Stimulated activated CD8-positive, alpha-beta memory T cell treated with anti-CD3 and anti-CD28 coated beads, Interleukin-2, amount 100 ng/mL, for 48 hours (primary cell): ENCODE measurements at places on chromosomes 6 and 20.

GRCh38 chr6:126072172-126072571 is 85.8 kb downstream of the TRMT11 start:
- DNase-seq = no peak

GRCh38 chr6:95543798-95544197 is 33.5 kb upstream of the MANEA start:
- DNase-seq = no peak

DNA sequence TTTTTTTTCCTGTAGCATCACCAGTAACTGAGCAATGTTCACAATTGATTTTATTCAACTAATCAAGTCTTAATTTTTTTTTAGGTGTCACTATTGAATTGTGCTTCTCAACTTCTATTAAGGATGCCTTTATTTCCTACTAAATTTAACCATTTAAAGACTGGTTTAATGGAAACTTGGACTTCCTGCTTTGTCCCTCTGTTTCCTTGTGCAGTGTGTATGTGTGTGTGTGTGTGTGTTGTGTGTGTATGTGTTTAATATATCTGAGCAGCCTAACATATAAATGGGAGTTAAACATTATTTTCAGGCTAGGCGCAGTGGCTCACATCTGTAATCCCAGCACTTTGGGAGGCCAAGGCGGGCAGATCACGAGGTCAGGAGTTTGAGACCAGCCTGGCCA is 1.8 kb downstream of the SERPINB6 start:
- DNase-seq = no peak

GRCh38 chr6:33081098-33081824 is 5.5 kb downstream of the HLA-DPB1 start:
- no peak for DNase-seq

- no peak for DNase-seq
Observed at GRCh38 chr6:2369606-2370005, 124.2 kb upstream of the GMDS start.

- peak; percentile 24 for DNase-seq
Observed at GRCh38 chr6:43770372-43771209, 580 bp downstream of the VEGFA start.

DNA sequence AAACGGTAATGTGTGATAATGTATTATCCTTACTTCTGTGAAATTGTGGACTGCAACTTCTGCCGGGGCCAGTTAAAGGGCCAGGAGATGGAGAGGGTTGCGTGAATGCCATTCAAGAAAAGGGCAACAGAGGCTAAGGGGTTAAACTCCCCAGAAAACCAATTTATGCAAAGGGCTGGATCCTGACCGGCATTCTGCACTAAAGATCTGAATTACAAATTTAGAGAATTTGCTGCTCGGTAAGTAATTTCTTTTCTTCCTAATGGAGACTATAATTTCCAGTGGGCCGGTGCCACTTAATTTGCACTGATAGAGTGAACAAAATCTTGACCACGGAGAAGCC is 130.1 kb downstream of the BCAS1 start:
- DNase-seq = no peak

DNA sequence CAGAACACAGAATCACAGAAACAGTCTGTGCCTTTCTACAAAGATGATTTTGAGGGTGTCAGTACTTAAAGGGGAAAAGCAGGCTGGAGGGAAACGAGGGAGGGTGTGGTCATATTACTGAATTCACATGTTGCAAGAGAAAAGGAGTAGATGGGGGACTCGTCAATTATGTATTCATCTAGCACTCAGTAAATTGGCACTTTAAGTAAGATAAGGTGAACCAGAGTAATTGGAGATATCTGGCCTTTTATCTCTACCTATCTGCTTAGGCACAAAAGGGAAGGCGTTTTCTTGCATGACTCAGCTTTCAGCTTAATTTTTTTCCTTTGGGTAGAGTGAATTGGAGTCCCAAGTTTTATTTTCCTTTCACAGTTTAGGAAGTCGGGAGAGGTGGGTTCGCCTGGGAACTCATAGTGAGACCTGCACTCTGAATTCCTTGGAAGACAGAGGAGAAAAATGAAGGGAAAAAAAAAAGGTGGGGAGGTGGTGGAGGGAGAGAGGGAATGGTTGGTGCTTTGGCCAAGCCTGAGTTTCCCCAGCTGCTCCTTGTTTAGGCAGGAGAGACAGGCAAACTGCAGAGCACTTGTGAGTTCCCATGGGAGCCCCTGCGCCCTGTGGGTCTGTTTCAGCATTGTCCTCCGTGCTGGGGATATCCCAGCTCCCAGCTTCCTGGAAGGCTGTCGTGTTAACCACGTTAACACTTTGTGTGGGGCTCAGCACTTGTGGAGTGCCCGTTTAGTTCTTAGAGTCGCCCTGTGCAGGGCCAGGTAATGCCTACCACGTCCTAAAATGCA is 19.7 kb upstream of the GTSF1L start:
- no peak for DNase-seq

DNA sequence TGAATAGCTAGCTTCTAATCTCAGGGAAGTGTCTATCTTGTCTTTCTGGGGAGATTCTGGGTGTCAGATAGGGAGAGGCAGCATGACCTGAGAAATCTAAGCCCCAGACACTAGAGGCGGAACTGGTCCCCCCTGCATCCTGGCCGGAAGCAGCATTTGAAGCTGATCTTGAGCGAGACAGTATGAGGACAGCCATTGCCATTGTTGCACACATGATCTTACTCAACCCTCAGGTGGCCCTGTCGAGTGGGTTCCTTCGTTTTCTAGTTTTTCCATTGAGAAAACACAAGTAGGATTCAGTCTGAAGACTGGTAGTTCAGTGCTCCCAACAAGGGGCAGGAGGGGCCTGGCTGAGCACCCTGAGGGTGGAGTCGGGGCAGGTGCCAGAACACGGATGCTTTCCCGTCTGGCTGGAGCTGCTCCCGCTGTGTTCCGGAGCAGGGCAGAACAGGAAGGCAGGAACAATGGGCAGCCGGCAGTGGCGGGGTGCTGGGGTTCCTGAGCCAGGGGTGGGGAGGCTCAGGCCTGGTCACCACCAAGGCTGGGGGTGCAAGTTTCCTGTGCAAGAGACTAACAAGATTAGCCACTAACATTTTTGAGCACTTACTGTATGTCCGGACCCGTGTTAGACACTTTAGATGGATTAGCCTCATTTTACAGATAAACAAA is 7.9 kb upstream of the SDCBP2 start:
- no peak for DNase-seq

GRCh38 chr20:24815931-24816330 is 133.1 kb upstream of the CST7 start:
- no peak for DNase-seq

DNA sequence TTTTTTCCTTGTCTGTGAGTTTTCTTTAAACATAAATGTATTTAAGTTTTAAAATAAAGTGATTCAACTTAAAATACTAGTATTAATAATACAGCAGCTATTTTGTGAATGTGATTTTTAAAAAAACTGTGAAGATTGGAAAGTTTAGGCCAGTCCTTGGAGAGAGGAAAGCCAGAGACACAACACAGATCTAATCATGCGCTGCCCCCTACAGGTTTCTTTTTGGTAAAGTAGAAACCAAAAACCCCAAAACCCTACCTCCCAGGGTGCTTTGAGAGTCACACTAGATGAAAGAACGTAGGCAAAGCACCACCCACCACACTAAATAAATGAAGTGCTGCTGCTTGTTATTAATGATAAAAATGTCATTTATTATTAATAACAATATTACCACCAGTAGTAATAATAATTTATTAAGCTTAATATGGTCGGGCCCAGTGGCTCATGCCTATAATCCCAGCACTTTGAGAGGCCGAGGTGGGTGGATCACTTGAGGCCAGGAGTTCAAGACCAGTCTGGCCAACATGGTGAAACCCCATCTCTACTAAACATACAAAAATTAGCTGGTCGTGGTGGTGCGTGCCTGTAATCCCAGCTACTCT is 33.7 kb downstream of the SLC9A8 start:
- DNase-seq = no peak

GRCh38 chr6:168045706-168046620 is 33.0 kb downstream of the FRMD1 start:
- no peak for DNase-seq

DNA sequence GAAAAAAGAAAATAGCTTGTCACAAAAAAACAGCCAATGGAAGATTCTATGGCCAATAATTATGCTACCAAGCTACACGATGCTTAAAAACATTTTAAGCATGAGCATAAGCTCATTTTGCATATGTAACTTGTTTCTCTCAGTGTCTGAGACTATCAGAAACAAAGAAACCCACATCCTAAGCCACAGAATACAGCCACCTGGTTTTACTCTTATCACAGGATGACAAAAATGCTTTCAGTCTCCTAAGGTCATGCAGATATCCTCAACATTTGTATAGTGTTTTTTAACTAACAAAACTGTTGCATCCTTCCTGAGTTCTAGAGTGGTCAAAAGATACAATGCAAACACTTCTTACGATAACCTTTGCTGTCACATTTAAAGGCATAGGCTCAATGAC is 172.1 kb upstream of the RUNX2 start:
- no peak for DNase-seq

DNA sequence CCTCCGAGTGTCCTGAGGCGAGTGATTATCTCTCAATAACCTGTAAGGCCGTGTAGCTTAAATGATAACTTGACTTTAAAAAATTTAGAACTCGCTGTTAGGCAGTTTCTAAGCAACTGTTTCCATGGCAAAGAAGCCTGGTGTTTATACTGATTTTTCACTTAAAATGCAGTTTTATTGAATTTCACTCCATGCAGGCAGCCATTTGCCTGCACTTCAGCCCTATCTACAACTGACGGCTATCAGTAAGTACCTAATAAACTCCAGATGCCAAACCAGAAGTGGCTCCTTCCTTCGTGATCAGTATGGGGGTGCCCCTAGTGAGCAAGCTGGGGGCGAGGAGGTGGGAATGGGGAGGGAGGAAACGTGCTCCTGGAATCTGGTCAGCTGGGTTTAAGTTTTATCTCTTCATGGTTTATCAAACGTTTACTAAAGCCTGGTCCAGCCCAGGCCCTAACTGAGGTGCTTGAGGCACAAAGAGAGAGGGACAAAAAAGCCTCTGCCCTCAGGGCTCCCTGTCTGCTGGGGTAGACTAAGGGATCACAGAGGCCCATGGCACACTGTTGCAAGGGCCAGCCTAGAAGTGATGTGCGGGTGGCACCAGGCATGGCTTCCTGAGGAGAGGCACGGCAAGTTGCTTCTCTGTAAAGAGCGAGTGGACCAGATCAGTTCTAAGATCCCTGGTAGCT is 45.5 kb downstream of the TTI1 start:
- no peak for DNase-seq

- DNase-seq = no peak
Observed at GRCh38 chr6:71248878-71249544, 39.6 kb upstream of the OGFRL1 start.

- DNase-seq = peak; percentile 32
Observed at GRCh38 chr6:105452924-105453756, 50.3 kb upstream of the PREP start.

GRCh38 chr6:34731393-34732060 is 25.8 kb upstream of the SNRPC start:
- DNase-seq = no peak
